ENCODE measurements at places on chromosomes 11 and 22.

DNA sequence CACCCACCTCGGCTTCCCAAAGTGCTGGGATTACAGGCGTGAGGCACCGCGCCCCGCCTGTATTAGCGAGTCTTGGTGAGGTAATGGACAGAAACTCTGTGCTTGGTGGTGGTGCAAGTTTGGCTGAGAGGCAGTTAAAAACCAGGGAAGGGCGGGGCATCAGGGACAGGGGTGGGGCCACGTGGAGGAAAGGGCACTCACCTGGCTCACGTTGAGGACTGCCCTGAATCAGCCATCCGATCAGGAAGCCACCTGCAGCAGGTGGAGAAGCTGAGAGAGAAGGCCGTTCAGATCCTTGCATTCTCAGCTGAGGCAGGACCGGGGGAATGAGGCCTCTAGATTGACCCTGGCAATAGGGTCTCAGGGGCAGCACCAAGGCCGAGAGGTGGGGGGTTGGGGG, 12.1 kb upstream of the CHRM1 start:
- no peak for DNase-seq

DNA sequence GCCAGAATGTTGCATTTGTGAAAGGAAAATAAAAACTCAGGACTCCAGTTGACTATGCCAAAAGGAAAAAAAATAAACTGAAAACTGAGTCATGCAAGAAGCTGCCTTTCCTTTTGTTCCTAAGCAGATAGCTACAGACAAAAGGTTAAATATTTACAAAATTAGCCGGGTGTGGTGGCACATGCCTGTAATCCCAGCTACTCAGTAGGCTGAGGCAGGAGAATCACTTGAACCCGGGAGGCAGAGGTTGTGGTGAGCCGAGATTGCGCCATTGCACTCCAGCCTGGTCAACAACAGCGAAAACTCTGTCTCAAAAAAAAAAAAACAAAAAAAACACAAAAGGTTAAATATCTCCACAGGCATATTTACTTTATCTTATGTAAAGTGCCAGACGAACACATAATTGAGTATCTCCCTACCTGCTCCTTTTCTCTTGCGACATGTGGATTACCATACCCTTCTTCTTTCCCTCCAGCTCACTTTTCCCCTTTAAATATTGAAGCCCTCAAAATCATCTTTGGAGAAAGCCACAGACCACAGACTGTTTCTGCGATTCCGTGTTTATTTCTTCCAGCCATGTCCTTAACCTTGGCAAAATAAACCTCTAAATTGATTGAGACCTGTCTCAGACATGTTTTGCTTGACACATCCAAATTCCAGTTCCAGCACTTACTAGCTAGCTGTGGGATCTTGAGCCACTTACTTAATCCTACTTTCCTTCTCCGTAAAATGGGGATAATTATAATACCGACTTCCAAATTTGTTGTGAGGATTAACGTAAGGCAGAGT, 2.3 kb upstream of the SMPD1 start:
- no peak for DNase-seq

DNA sequence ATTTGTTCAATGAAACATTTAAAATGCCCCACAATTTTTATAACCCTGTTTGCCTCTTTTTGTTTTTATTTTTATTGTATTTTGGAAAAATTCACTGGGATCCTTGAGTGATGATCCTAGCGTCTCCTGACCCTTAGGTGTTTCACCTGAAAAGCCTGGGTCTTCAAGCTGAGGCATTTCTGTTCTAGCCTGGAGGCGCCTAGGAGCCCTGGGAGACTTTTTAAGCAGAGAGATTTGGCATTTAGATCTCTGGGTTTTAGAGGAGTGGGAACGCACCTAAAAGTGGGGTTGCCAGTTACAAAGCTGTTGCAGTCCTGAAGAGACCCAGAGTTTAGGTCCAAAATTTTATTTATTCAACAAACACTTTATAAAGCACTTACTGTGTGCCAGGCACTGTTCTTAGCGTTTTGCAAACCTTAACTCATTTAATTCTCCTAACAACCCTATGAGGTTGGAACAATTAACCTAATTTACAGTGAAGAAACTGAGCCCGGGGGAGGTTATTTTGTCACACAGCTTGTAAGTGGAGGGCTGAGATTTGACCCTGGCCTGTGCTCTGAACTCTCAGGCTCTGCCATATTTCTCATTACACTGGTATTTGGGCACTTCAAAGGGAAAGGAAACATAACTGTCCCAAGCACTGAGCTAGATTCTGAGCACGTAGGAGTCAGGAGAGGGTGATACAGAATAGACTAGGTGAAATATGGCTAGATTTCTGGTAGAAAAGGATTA, 834 bp upstream of the FADS1 start:
- DNase-seq: no peak

- DNase-seq: peak; percentile 99
Measured at GRCh38 chr11:65615229-65615949, at the start of gene PCNX3. Gene PCNX3 (plus strand): TSS chr11:65615776. CDS start chr11:65616312, 536 bp downstream.

- no peak for DNase-seq
Measured at GRCh38 chr11:76723142-76723541, 52.6 kb upstream of the LRRC32 start.

DNA sequence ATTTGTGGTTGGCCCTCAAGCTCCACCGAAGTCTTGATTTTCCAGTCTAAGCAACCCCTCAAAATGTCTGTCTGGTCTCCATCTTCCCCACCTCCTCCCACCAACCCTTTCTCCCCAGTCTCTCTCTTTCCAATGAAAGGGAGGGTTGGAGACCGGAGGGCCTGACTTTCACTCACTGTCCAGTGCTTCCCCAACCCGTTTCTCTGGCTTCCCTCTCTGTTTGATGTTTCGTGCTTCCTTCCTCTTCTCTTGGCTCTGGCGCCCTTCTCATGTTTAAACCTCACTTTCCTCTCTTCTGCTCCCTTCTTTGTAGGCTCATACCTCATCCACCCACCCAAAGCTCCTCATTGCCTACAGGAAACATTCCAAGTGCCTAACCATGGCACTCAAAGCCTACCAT, 11.1 kb upstream of the VPS37C start:
- no peak for DNase-seq

- DNase-seq: no peak
Measured at GRCh38 chr11:48007677-48008076, 27.3 kb downstream of the PTPRJ start.

DNA sequence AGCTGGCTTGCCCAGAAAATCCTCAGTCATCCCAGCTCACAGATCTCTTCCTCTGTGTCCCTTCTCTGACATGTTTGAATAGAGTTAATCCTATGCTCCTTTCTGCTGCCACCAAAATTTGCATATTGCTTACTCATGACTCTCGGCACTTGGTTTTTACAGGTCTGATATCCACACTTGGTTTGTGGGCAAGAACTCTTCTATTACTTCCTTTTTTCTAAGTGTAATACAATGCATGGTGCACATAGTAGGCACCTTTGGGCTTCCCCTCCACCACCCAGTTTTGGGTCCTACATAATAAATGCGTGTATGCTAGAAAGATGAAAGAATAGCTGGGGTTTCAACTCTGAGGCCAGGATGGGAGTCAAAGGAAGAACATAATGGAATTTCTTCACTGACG, 69.7 kb upstream of the GRK3 start:
- no peak for DNase-seq

DNA sequence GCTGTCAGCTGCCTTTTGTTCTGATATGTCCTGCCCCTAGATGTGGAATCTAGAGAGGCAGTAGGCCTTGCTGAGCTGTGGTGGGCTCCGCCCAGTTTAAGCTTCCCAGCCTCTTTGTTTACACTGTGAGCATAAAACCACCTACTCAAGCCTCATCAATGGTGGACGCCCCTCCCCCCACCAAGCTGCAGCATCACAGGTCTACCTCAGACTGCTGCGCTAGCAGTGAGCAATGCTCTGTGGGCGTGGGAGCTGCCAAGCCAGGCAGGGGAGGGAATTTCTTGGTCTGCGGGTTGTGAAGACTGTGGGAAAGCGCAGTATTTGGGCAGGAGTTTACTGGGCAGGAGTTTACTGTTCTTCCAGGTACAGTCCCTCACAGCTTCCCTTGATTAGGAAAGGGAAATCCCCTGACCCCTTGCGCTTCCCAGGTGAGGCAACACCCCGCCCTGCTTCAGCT, 98.5 kb downstream of the SMCO4 start:
- DNase-seq: peak; percentile 2

GRCh38 chr22:41603873-41604332, 14.3 kb upstream of the PMM1 start:
- DNase-seq: peak; percentile 55

DNA sequence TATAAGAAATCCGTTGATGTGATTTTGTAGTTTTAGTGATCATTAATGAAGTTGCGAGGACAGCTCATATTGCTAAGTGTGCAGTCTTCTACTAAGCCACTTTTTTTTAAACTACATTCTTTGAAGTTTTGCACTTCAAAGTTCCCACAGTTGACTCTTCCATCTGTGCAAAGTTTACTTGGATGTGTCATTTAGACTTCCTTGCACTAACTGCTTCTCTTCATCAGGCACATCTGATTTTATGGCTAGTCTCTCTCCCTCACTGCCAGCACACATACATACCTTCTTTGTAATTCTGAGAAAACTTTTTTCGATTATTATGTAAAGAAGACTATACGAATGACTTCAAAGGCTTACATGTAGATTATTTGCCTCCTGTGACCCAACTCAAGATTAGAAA, 250.0 kb downstream of the DYNC2H1 start:
- no peak for DNase-seq

- no peak for DNase-seq
Measured at GRCh38 chr22:21661991-21662390, 3.8 kb upstream of the PPIL2 start.

DNA sequence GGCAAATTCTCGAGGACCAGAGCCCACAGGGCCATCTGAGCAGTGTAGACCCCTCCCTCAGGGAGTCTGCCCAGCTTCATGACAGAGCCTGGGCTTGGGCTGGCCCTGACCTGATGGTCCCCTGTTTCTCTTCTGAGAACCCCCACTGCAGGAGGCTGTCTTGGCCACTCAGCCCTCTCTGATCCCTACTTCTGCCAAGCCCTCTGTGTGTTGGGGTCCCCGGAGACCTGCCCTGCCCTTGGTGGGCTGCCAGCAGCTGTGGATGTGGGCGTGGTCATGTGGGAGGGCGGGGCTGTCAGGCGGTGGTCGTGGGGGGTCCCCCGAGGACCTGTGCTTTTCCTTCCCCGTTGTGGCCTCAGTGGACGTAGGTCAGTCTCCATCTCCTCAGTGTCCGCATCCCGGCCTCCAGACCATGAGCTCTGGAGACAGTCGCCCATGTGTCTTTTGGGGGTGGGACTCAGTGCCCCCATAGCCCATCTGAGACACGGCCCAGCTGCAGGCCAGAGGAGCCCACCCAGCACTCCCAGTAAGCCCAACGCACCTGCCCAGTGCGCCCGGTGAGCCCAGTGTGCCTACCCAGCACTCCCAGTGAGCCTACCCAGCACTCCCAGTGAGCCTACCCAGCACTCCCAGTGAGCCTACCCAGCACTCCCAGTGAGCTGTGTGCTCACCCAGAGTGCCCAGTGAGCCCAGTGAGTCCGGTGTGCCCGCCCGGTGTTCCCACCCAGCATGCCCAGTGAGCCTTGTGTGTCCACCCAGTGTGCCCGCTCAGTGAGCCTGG, 409.2 kb downstream of the TBC1D22A start:
- DNase-seq: no peak

DNA sequence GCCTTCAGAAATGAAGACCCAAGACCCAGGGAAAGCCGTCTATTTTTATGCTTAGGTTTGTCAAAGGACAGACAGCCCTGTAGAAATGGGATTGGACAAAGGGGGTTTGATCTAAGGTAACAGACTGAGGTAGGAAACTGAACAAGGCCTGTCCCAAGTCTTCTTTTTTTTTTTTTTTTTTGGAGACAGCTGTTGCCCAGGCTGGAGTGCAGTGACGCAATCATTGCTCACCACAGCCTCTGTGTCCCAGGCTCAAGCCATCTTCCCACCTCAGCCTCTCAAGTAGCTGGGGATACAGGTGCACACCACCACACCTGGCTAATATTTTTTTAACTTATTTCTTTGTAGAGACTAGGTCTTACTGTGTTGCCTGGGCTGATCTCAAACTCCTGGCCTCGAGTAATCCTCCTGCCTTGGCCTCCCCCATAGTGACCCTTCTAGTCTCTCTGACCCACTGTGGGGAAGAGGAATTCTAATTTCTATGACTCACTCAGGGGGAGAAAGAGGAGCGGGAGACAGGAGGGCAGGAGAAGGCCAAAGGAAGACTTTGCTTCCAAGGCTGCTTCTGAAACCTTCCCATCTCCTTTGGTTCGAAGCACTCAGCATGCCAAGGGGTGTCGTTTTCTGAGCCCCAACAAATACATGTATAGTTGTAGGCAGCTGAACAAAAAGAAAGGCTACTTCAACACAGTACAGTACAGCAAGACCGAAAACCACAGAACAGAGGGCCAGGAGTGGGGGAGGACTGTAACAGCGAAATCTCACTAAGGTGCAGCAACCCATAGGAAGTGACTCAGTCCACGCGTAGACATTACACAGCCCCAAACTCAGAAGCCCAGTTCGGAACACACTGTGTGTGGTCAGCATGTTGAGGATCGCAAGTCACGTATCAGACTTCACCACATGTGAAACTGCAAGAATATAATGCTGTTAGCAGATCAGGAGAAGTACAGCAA, 872 bp downstream of the TMA7B start:
- peak; percentile 62 for DNase-seq

GRCh38 chr11:114209904-114210303, 86.3 kb upstream of the NNMT start:
- no peak for DNase-seq

- DNase-seq: no peak
Measured at GRCh38 chr22:18024956-18025720, 777 bp upstream of the MICAL3 start.

GRCh38 chr11:66327171-66328030, 8.8 kb downstream of the RIN1 start:
- DNase-seq: no peak

DNA sequence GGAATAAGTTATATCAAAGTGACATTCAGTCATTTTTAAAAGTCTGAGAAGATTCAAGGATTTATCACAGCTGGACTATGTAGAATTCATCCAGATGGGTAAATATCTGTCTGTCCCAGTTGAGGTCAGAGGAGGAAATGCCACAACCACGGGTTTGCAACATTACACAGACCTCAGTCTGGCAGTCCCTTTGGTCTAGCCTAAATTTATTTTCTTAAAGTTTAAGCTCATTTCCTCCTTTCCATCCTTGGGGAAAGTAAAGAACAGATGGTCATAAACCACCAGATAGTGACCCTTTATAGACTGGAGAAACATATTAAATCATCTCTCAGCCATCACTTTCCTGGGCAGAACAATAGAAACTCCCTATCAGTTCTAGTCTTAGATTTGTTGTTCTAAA, 238.4 kb upstream of the DDI1 start:
- no peak for DNase-seq

GRCh38 chr22:44969817-44970216, 40.0 kb downstream of the PHF21B start:
- no peak for DNase-seq

- no peak for DNase-seq
Measured at GRCh38 chr22:43277091-43277490, 66.1 kb downstream of the SCUBE1 start.

Data from activated T-cell treated with anti-CD3 and anti-CD28 coated beads for 48 hours (primary cell).